ENCODE measurements at places on chromosomes 11 and 22. TPM values are rescaled to one million over a fixed set of nuclear protein-coding genes. Genes with fewer than 3 reads are reported as not detected.

Gene MS4A6E
- total RNA-seq = 2.6 TPM

Gene STK33
- 36.5 TPM for total RNA-seq

GRCh38 chr22:36764641-36765040 is 11.3 kb downstream of the IFT27 start:
- no peak overlapping the region for H3K27ac ChIP-seq
- no peak overlapping the region for H3K4me3 ChIP-seq
- no peak for DNase-seq
- H3K27me3 ChIP-seq = no peaks in the 10 kb centered on the region
- peaks cover 4% of the 10 kb centered on the region for H3K4me1 ChIP-seq
- H3K36me3 ChIP-seq = peaks cover 20% of the 10 kb centered on the region

Gene TRPT1
- 18.3 TPM for total RNA-seq

DNA sequence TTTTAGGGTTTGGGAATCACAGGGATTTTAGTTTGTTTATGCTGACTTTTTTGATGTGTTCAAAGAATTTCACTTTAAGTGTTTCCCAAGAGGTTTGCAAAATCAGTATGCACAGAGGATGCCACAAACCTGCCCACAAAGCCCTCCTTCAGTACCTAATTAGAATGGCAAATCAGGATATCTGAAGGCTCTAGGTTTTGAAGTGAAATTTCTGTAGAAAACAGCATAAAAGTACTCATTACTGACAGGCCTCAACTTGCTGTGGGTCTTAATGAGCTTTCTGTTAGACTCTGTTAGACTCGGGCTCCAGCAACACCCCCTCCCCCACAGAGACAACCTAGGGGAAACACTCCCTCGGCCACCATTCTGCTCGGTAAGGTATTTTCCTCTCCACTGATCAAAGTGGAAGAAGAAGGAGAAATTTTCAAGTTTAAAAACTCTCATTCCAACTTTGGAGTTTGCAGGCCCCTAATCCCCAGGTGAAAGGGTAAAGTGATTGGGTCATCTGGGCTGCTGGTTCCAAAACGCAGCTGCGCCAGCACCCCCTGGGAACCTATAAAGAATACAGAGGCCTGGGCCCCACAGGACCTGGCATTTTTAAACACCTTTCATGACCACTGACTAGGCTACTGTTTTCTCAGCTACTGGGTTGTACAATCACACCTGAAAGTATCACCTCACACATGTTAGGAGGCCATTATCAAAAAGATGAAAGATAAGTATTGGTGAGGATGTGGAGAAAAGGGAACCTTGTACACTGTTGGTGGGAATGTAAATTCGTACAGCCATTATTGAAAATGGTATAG is 67.5 kb downstream of the PLEKHA7 start:
- H3K4me1 ChIP-seq = no peaks in the 10 kb centered on the region
- no peak overlapping the region for H3K27ac ChIP-seq
- H3K36me3 ChIP-seq = no peaks in the 10 kb centered on the region
- H3K27me3 ChIP-seq = no peaks in the 10 kb centered on the region
- DNase-seq = no peak

Gene C11orf58
- 101 TPM for total RNA-seq

DNA sequence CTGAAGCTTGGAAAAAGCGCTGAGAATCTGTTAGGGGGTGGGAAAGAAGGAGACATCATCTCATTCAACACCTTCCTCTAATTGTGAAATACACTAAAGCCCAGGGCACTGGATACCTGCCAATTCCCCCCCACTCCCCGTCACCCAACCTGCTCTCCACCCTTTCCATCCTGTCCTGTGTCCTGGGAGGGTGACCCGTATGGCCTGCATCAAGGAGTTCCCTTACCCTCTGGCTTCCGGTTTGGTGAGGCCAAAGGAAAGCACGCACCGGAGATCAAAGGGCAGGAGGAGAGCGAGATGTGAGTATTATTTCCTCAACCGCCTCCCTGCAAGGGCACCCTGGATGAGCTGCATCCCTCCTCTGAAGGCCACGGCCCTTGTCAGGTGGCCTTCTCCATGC is 65.0 kb upstream of the PTPRJ start:
- DNase-seq = peak; percentile 42
- H3K36me3 ChIP-seq = no peaks in the 10 kb centered on the region
- H3K4me1 ChIP-seq = peaks cover 11% of the 10 kb centered on the region
- peak overlapping the region; percentile 74 for H3K27ac ChIP-seq
- H3K27me3 ChIP-seq = no peaks in the 10 kb centered on the region
- H3K4me3 ChIP-seq = no peak overlapping the region

Gene SORL1
- total RNA-seq = 61.7 TPM

Gene OR6T1
- total RNA-seq = not detected

- no peak overlapping the region for H3K27ac ChIP-seq
- no peaks in the 10 kb centered on the region for H3K4me1 ChIP-seq
- no peak overlapping the region for H3K4me3 ChIP-seq
- peak; percentile 34 for DNase-seq
- H3K27me3 ChIP-seq = peaks cover 3% of the 10 kb centered on the region
- H3K36me3 ChIP-seq = no peaks in the 10 kb centered on the region
Measured at GRCh38 chr22:36853407-36854099, 7.3 kb upstream of the NCF4 start.

Gene ACO2
- total RNA-seq = 57.8 TPM

Gene SAA4
- total RNA-seq = not detected

DNA sequence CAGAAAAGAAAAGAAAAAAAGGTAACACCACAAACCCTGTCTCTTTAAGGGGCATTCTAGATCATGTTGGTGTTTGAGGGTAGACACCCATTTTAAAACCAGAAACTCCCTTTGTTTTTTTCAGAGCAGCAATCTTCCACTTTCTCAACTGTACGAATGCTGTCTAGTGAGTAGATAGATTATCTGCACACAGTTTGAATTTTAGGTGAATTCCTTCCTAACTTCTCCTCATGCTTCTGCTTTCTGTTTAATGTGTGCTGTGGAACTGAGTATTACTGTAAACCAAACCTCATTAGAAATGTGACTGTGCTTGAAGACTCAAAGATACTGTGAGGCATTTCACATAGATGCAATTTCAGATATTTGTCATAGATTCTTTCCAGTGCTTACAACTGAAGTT is 102.4 kb downstream of the PRMT3 start:
- peaks cover 2% of the 10 kb centered on the region for H3K36me3 ChIP-seq
- H3K27ac ChIP-seq = no peak overlapping the region
- H3K4me3 ChIP-seq = no peak overlapping the region
- no peak for DNase-seq
- no peaks in the 10 kb centered on the region for H3K27me3 ChIP-seq

- no peak for DNase-seq
- no peaks in the 10 kb centered on the region for H3K27me3 ChIP-seq
- no peak overlapping the region for H3K27ac ChIP-seq
Measured at GRCh38 chr22:29813563-29813962, 24.5 kb downstream of the ASCC2 start.

DNA sequence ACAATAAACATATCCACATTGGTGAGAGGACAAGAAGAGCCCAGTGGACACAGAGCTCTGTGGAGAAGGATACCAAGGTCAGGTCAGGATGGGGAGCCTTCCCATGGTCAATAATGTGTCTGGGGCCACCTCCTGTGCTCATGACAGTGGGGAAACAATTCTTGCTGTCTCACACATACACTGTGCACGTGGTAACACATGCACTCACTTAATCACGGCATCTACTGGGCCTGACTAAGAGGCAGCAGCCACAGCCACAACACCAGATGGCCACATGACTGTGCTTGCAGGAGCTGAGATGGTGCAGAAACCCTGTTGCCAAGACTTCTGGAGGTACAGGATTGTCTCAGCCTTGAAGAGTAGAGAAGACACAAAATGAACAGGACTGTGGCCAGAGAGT is 28.6 kb downstream of the C22orf42 start:
- H3K27ac ChIP-seq = no peak overlapping the region
- no peaks in the 10 kb centered on the region for H3K27me3 ChIP-seq
- DNase-seq = no peak
- no peaks in the 10 kb centered on the region for H3K4me1 ChIP-seq
- no peaks in the 10 kb centered on the region for H3K36me3 ChIP-seq

GRCh38 chr11:35003186-35003585 is 86.8 kb downstream of the PDHX start:
- DNase-seq = no peak
- no peaks in the 10 kb centered on the region for H3K4me1 ChIP-seq
- no peak overlapping the region for H3K27ac ChIP-seq
- H3K4me3 ChIP-seq = no peak overlapping the region

DNA sequence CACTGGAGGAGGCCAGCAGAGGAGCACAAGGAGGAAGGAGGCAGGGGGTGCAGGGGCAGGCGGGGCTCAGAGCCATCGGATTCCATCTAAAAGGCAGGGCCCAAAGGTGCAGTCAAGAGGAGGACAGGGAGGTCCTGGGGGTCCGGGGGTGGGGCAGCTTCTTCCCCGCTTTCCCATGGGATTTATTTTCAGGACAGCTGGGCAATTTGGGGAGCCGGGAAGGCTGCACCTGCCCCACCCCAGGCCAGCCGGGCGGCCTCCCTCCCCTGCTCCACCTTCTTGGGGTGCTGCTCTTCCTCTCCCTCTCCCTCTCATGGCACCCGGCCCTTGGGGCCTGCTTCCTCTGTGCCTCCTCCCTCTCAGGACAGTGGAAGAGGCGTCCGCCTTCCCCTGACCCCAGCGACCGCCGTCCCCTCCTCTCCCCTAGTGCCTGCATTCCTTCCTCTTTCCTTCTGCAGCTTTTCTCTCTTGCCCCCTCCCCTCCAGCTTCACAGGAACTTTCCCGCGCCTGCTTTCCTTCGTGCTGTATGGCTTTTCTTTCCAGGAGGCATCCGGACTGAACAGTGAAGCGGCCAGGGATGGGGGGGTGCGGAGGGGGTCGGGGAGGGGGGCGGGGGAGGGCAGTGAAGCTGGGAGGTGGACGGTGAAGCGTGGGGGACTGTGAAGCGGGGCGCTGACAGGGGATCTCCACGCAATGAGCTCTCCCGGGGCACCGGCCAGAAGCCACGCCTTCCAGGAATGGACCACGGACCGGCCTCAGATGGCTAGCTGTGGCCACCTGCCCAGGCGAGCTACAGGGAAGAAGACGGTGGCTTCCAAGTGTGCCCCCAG is 26.9 kb downstream of the APOBEC3H start:
- no peaks in the 10 kb centered on the region for H3K4me1 ChIP-seq
- H3K27ac ChIP-seq = no peak overlapping the region
- H3K36me3 ChIP-seq = no peaks in the 10 kb centered on the region
- no peak for DNase-seq
- no peak overlapping the region for H3K4me3 ChIP-seq

GRCh38 chr22:49138250-49138790 is 689.4 kb downstream of the BRD1 start:
- H3K27me3 ChIP-seq = peaks cover 3% of the 10 kb centered on the region
- no peak overlapping the region for H3K27ac ChIP-seq
- no peaks in the 10 kb centered on the region for H3K36me3 ChIP-seq
- no peak for DNase-seq
- no peak overlapping the region for H3K4me3 ChIP-seq

- no peaks in the 10 kb centered on the region for H3K36me3 ChIP-seq
- no peaks in the 10 kb centered on the region for H3K27me3 ChIP-seq
- H3K4me3 ChIP-seq = no peak overlapping the region
- DNase-seq = peak; percentile 63
Measured at GRCh38 chr11:95156916-95157541, 67.4 kb downstream of the ENDOD1 start.

- no peaks in the 10 kb centered on the region for H3K4me1 ChIP-seq
- no peaks in the 10 kb centered on the region for H3K27me3 ChIP-seq
- H3K4me3 ChIP-seq = no peak overlapping the region
- H3K27ac ChIP-seq = no peak overlapping the region
- H3K36me3 ChIP-seq = no peaks in the 10 kb centered on the region
Measured at GRCh38 chr11:15258433-15259165, 143.9 kb downstream of the INSC start.

Gene MS4A10
- not detected for total RNA-seq

Gene MISFA
- 3.5 TPM for total RNA-seq

GRCh38 chr11:95831198-95831883 is 41.0 kb downstream of the CEP57 start:
- H3K27ac ChIP-seq = no peak overlapping the region
- no peak for DNase-seq
- no peaks in the 10 kb centered on the region for H3K4me1 ChIP-seq
- H3K4me3 ChIP-seq = no peak overlapping the region
- no peaks in the 10 kb centered on the region for H3K27me3 ChIP-seq
- peaks cover 1% of the 10 kb centered on the region for H3K36me3 ChIP-seq

Gene ALDH3B1
- 45.6 TPM for total RNA-seq

Gene POTEH
- not detected for total RNA-seq

Gene GSTT2
- total RNA-seq = not detected

Gene GAS2
- 9.8 TPM for total RNA-seq

GRCh38 chr11:92308366-92308765 is 83.7 kb downstream of the FAT3 start:
- H3K36me3 ChIP-seq = no peaks in the 10 kb centered on the region
- no peak for DNase-seq
- no peak overlapping the region for H3K4me3 ChIP-seq
- H3K27me3 ChIP-seq = no peaks in the 10 kb centered on the region
- no peak overlapping the region for H3K27ac ChIP-seq

Gene OTUB1
- 72.2 TPM for total RNA-seq

DNA sequence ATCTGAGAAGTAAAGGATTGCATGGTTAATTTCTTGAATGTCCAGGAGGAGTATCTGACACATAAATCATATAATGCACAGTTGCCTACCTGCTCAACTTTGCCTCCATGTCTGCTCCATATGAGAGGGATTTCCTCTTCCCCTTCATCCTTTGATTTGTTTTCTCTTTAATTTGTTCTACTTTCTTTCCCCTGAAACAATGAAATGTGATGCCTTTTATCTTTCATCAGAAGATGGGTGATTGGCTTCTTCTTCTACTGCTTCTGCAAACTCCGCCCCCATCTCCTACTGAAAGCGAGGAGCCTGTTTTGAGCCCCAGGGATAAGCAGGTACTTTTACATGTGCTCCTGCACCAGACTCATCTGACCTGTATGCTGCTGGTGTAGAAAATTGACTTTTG is 9.9 kb upstream of the ETS1 start:
- H3K27me3 ChIP-seq = no peaks in the 10 kb centered on the region
- no peaks in the 10 kb centered on the region for H3K36me3 ChIP-seq
- H3K4me3 ChIP-seq = no peak overlapping the region
- no peak for DNase-seq
- H3K4me1 ChIP-seq = no peaks in the 10 kb centered on the region

- peaks cover 15% of the 10 kb centered on the region for H3K36me3 ChIP-seq
- no peak overlapping the region for H3K4me3 ChIP-seq
- DNase-seq = peak; percentile 87
- peak overlapping the region; percentile 96 for H3K27ac ChIP-seq
Measured at GRCh38 chr11:65653229-65654225, 9.2 kb downstream of the RELA start.
